D721Med (cell line): ENCODE measurements at places on chromosomes 4 and X.

DNA sequence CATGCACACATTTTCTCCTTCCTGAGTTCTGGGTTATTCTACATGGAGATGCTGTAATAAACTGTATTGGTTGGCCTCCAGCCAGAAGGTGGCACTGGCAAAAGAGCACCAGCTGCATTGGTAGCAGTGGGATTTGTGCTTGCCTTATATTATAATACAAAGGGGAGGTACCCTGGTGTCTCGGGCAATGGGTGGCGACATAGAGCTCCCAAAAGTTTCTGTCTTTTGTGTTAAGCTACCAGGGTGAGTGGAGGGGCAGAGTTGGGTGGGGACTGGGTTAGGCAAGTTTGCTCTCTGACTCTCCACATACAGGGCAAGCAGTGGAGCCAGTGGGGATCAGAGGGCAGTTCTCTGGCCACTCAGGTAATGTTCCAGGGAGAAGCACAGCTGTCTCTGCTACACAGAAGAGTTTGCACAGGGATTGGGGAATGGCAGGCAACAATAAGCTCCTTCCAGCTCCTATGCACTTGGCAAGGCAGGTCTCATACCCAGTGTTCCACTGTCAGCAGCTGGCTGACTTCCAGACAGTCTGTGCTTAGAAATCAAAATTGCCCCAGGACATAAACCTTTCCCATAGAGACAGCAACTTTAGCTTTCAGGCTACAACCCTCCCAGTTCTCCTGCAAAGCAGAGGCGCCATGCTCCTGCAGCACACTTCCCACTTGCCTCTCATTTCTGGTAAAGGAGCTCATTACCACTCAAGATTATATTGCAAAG is 463.9 kb upstream of the PCDH7 start:
- no peak for DNase-seq

DNA sequence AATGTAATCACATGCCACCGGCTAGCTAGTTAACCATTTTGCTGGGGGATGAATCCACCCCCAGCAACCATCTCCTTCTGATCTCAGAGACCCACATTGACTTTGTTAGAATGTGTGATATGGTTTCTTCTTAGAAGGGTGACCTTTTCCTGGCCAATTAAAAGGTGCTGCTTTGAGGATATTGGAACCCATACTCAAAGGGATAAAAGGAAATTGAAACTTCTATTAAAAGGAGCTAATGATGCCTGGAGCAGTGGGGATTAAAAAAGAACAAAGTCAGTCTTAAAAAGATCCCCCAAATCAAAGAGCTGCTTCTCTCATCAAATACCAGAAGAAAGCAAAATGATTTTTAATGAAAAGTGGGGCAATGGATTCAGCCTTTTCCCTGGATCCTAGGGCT is 214.1 kb downstream of the SHROOM3 start:
- DNase-seq, result no peak

DNA sequence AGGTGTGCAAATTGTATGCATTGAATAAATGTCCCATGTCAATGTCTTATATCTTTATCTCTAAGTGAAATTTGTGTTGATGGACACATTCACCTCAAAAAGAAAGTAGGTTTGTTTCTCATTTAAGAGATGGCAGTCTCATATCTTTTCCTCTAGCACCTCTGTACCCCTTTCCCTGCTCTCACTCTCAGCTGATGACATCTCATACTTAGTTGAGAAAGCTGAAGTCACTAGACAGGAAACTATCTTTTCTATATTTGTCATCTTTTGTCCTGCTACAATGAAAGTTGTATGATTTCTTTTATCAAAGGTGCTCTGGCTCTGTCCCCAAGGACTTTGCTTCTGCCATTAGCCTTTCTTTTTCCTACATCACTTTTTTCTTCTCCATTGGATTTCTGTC is 84.0 kb upstream of the GRPR start:
- no peak for DNase-seq

DNA sequence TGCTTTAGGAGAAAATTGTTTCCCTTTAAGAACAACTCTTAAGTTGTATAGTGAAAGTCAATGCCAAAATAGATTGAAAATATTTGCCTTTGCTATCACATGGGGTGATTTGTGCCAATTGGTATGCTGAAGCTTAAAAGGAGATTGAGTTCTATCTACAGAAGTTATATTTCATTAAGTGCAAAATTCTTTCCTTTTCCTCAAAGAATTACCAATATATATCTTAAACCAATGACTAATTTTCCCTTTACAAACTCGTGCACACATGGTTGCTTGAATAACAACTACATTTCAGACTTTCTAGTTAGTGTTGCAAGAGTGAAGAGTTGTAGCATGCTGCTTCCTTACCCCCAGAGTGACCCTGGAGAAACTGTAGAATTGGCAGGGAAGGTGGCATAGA is 990.0 kb upstream of the PABPC4L start:
- no peak for DNase-seq

GRCh38 chr4:185421366-185422124 is 4.2 kb downstream of the UFSP2 start:
- DNase-seq, result no peak

GRCh38 chr4:10441512-10441911 is 15.7 kb downstream of the ZNF518B start:
- DNase-seq, result no peak
